ENCODE measurements at places on chromosomes 11 and 22.
A peak's percentile ranks its signal among the peaks of the same experiment; 100 is the strongest.

- DNase-seq = no peak
Measured at GRCh38 chr11:89536926-89537325, 45.8 kb upstream of the NOX4 start.

DNA sequence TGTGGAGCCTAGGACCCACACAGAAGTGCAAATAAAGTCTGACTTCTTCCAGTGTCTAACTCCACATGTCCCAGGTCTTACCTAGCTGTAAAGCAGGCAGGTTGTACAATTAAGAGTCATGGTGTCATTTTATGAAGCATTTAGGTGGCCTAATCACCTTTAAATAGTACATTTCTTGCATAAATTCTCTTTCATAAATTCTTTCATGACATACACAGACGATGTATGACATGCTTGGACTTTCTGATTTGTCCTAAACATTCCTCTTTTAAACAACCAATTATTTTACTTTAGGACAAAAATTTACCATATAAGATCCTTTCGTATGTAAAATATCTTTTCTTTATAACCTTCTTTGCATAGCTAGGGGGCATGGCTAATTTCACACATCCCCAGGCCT is 31.3 kb downstream of the TSKU start:
- DNase-seq = no peak

DNA sequence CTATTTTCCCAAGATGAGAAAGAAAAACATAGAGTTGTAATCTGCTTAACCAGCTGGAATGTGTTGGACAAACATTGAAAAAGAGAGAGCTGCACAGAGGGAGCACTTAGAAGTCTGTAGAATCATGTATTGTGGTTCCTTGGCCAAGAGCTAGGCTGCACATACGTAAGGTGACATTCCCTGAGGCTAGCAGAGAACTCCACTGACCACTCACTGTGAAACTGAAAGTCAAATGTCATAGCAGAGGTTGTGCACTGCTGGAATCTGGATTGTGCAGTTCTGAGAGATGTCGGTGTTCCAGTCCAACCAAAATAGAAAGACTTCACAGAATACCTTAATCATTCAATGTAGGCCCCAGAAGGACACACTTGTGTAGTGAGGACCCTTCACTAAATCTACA is 772.8 kb upstream of the RAG2 start:
- DNase-seq = no peak

GRCh38 chr22:45072322-45072903 is 62.6 kb upstream of the PHF21B start:
- no peak for DNase-seq

DNA sequence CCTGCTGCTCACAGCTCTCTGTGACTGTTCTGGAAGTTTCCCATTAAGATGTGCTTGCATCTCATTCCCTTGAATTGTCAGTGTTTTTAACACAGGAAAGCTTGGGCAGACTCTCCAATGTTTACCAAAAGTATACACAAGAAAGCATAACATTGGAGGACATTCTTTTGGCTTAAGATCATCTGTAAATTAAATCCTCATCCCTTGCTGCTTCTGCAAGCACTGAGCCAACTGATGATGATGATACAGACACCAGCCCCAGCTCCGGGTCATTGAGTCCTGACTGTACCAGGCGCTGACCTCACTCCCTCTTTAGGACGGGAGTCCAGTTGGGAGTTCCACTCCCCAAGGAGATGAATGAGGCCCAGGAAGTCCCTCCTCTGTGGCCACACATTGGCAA is 23.8 kb downstream of the CD82 start:
- DNase-seq = no peak

DNA sequence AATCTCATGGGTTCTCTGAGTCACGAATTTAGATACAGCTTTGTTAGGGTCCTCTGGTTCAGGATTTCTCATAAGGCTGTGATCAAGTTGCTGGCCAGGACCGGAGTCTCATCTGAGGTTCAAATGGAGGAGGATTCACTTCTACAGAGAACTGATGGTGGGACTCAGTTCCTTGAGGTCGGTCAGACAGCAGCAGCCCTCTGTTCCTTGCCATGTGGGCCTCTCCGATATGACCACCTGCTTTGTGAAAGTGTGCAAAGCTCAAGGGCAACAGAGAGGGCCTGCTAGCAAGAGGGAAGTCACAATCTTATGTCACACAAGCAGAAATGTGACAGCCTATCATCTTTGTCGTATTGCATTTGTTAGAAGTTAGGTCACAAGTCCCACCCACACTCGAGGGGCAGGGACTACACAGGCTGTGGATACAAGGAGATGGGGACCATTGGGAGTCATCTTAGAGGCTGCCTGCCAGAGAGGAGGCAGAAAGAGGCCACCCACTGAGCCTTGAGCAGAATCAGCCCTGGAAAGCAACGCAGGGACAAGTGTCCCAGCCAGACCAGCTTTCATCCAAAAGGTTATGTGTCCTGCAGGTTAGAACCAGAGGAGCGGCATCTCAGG is 34.5 kb downstream of the RPUSD4 start:
- no peak for DNase-seq

DNA sequence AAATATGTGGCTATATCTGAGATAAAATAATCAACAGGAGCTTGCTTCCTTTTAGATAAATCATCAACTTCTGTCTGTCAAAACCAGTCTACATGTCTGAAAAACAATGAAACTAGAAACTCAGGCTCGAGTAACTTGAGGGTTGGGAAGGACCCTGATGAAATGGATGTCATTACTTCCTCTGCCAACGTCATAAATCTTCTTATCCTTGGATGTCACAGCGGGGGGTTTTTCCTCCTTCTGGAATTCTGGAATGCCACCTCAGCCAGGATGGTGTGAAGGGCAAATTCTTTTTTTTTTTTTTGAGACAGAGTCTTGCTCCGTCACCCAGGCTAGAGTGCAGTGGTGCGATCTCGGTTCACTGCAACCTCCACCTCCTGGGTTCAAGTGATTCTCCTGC is 13.4 kb downstream of the LGR4 start:
- DNase-seq = no peak

GRCh38 chr11:127791844-127792243 is 791.3 kb upstream of the KIRREL3 start:
- DNase-seq = no peak

GRCh38 chr22:26367402-26368245 is 61.4 kb upstream of the ASPHD2 start:
- DNase-seq = peak; percentile 48

DNA sequence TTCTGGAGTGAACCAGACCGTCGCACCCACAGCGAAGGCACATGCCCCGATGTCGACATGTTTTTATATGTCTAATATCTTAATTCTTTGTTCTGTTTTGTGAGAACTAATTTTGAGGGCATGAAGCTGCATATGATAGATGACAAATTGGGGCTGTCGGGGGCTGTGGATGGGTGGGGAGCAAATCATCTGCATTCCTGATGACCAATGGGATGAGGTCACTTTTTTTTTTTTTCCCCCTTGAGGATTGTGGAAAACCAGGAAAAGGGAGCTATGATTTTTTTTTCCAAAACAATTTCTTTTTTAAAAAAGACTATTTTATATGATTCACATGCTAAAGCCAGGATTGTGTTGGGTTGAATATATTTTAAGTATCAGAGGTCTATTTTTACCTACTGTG is 49.2 kb upstream of the OR4B1 start:
- DNase-seq = no peak

- no peak for DNase-seq
Measured at GRCh38 chr11:94866936-94867795, 99.0 kb downstream of the AMOTL1 start.

- DNase-seq = no peak
Measured at GRCh38 chr11:11230802-11231562, 122.1 kb downstream of the CSNK2A3 start.

DNA sequence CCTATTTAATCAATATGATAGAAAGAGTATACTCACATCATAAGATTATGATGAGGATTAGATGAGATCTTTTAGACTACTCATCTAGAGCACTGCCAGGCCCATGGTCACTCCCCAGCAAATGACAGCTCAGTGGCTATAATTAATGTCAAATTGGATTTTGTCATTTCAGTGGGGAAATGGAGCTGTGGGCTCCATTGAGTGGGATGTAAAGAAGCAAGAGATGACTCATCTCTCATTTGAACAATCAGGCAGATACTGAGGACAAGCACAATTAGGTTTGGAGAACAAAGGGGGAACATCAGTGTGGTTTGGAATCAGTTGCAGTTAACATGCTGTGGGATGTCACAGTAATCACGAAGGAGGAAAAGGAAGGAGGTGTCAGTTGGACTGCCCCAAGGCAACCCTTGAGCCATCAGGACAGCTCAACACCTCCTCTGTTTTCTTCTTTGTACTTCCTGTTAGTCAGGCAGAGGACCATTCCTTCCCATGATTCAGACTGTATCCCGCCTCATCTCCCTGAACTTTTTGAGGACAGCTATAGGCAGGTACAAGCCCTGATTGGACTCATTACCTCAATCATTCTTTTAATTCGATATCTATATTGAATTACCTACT is 473.7 kb upstream of the ISX start:
- no peak for DNase-seq

DNA sequence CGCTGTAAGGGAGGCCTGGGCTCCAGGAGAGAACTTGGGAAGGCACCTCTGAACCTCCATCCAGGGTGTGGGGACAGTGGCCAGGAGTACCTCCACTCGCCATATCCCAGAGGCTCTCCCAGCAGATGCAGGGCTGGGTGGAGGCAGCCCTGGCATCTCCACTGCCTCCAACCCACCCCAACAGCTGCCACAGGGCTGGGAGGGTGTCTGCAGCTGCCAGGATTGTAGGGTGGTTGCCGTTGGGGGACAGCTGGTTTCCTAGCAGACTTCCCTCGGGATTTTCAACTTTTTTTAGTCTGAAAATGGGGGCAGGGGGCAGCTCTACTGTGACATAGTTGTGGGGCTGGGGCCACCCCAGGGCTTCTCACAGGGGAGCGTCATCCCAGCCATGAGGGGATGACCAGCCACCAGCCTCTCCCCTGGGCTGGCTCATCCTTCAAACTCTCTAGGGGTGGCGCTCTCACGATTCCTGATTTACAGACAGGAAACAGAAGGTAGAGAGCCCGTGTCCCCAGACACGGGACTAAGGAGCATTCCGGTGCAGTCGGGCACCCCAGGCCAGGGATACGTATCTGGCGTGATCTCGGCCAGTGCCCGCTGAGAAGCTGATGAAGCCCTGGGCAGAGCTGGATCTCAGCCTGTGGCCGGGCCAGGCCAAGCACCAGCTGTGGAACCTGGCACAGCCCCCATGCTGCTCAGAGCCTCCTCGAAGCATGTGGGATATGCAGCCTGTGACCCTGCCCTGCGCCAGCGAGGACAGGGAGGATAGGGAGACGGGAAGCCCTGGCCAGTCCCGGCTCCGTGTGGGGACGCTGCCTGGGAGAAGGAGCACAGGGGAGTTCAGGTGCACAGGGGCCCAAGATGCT is 9.9 kb downstream of the PRR5 start:
- no peak for DNase-seq

DNA sequence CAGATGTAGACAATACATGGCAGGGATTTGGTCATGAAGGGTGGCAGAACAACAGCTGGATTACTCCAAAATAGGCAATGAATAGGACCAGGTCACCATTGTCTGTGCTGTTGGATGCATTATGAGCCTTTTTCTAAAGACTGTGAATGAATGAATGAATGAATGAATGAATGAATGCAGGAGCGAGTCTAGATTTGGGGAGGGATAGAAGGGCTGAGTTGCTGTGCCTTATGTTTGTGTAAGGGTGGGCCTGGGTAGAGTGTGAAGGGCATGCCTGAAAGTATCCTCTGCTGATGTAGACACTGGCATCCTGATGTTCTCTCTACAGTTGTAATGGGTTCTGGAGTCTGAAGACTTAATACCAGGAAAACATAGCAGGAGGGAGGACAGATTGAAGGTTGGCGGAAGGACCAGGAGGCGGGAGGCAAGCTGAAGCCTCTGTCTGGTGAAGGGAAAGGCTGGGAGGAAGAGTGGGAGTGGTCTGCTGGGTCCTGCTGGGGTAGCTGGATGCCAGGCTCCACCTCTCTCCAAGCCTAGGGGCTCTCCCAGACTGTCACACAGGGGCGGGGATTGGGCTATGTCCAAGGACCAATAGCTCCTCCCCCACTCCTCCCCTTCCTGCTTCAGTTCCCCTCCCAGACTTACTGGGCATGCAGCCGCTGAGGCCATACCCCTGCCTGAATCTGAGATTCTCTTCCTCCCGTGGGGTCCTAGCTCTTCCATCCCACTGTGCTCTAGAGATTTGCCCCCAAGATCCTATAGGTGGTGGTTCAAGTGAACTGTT is 4.8 kb downstream of the TRIM3 start:
- DNase-seq = no peak

GRCh38 chr11:69559181-69559580 is 77.7 kb downstream of the LINC01488 start:
- DNase-seq = no peak

- DNase-seq = no peak
Measured at GRCh38 chr22:33073989-33074418, 15.8 kb upstream of the SYN3 start.

GRCh38 chr11:122367809-122368231 is 251.8 kb upstream of the BLID start:
- no peak for DNase-seq

- no peak for DNase-seq
Measured at GRCh38 chr22:28051091-28051786, 132.2 kb upstream of the PITPNB start.

GRCh38 chr11:118619444-118620197 is 12.2 kb downstream of the PHLDB1 start:
- no peak for DNase-seq

Measured in stimulated activated CD4-positive, alpha-beta T cell treated with anti-CD3 and anti-CD28 coated beads, Interleukin-1b, Interleukin-23, amount 100 ng/mL, for 1 hour (primary cell).